Caco-2 (cell line): ENCODE measurements at places on chromosomes 5 and 9. TPM values are rescaled to one million over a fixed set of nuclear protein-coding genes. Genes with fewer than 3 reads are reported as not detected.

DNA sequence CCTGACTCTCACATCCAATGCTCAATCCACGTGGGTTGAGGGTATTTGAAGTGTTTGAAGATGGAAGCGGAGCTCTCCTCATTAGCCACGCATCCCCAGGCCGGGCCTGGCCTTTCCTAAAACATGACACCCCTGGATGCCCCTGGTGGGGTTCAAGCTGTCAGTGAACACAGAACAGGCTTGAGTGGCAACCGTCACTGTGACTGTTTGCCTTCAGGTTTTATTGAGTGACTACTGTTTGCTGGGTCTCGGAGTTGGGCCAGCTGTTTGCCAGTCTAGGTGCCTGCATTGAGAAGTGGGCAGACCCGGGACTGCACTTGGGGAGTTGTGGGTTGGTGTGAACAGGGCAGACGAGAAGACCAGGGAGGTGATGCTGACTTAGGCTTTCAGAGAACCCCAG is 7.8 kb upstream of the OLFM1 start:
- no peaks in the 10 kb centered on the region; the same call in 1 of the 2 replicates for H3K27me3 ChIP-seq
- DNase-seq: peak; percentile 12
- no peaks in the 10 kb centered on the region for H3K4me1 ChIP-seq
- no peak overlapping the region for H3K27ac ChIP-seq

CDC14B gene
- 81.4 and 82.3 TPM in 2 replicates for total RNA-seq

DNA sequence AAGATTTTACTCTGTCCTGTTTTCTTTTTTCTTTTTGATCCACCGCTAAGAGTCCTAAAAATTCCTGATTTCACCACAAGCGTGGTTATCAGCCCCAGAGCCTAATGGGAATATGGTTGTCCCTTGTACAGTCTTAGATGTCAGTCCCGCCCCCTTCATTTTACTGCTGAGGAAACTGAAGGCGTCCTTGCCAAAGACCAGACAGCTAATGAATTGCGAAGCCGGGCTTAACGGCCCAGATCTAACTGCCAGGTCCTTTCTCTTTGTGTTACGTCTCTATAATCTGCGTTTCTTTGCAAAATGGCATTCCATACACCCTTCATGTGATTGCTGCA is 497 bp downstream of the NSA2 start:
- H3K4me1 ChIP-seq: peaks cover 25% of the 10 kb centered on the region
- peak overlapping the region; percentile 97 for H3K27ac ChIP-seq
- no peaks in the 10 kb centered on the region for H3K27me3 ChIP-seq
- H3K4me3 ChIP-seq: peak overlapping the region; percentile 75
- no peaks in the 10 kb centered on the region; the same call in 1 of the 2 replicates for H3K36me3 ChIP-seq

KCNV2 gene
- total RNA-seq: not detected in 2 replicates

DNA sequence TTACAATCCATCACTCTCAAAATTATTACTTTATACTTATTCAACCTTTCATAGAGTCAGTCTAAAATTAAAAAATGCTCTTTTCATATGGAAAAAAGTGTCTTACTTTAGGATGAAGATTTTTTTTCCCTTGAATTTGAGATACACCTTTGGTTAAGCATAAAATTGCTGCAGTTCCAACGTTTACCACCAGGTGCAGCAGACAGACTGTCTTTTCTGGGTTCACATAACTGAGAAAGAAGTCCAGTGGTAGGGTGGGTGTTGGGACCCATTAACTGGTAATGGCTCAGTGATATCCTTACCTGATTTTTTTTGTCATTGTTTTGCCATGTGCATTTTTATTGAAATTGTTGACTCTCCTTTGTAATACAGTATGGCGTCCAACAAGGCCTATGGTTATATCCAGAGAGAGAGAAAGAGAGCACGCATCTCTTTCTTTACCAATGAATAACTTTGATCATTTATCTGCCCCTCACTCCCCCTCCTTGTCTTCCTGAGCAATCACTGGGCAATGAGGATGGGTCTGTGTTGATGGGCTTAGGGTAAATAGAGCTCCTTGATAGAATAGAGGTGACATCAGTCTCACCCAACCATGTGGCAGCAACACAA is 98.4 kb downstream of the FBXL7 start:
- no peaks in the 10 kb centered on the region for H3K27me3 ChIP-seq
- H3K36me3 ChIP-seq: no peaks in the 10 kb centered on the region
- no peak overlapping the region for H3K4me3 ChIP-seq
- no peak overlapping the region for H3K27ac ChIP-seq
- no peaks in the 10 kb centered on the region for H3K4me1 ChIP-seq
